ENCODE measurements at places on chromosomes 5 and 9. TPM values are rescaled to one million over a fixed set of nuclear protein-coding genes. Genes with fewer than 3 reads are reported as not detected.

CNTNAP3 gene
- 2.7 TPM for total RNA-seq

GRCh38 chr9:35826071-35826701 lies 2.3 kb downstream of the FAM221B start:
- no peak overlapping the region for H3K27ac ChIP-seq
- peak; percentile 38 for DNase-seq
- H3K27me3 ChIP-seq: no peaks in the 10 kb centered on the region
- no peak overlapping the region for H3K4me3 ChIP-seq

DNA sequence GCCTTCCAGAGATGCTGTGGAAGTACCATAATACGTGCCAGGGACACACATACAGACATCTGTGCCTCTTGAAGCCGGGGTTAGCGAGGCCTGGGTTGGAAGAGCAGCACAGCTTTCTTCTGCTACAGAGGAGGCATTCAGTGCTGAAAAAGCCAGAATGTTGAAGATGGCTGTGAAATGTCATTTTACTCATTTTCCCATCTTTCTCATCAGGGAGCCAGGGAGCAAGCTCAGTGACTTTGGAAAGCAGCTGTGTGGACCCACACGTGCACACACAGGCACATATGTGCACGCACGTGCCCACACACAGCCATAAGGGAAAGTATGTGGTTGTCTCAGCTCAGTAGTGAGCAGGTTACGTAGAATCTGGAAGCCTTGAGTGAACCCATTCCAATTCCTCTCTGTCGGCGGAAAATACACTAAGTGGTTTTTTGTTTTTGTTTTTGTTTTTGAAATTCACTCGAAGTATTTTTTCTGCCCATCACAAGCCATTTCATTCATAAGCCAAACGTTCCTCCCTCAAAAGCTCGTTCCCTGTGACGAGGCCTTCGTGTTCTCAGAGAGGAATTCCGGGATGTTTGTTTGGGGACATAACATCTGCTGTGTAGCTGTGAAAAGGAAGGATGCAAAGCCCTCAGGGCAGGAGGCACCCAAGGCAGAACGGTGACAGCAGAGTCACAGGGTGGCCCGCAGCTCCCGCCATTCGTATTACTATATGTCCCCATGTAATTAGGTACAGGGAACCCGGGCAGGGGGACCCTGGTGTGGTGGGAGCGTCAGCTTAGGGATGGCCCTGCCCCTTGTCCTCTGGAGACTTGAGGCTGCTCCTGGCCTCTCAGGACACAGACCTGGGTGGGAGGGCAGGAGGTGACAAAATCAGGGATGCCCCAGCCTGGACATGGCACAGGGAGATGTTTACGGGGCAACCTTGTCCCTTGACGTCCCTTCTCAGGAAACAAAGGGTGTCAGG lies 29.0 kb upstream of the ANKRD33B start:
- H3K36me3 ChIP-seq: no peaks in the 10 kb centered on the region
- no peak overlapping the region for H3K4me3 ChIP-seq
- no peaks in the 10 kb centered on the region for H3K27me3 ChIP-seq
- DNase-seq: no peak
- peaks cover 3% of the 10 kb centered on the region for H3K4me1 ChIP-seq

GRCh38 chr9:6216951-6217350 lies 1.3 kb downstream of the IL33 start:
- H3K36me3 ChIP-seq: no peaks in the 10 kb centered on the region
- no peak overlapping the region for H3K4me3 ChIP-seq
- H3K27ac ChIP-seq: no peak overlapping the region

DNA sequence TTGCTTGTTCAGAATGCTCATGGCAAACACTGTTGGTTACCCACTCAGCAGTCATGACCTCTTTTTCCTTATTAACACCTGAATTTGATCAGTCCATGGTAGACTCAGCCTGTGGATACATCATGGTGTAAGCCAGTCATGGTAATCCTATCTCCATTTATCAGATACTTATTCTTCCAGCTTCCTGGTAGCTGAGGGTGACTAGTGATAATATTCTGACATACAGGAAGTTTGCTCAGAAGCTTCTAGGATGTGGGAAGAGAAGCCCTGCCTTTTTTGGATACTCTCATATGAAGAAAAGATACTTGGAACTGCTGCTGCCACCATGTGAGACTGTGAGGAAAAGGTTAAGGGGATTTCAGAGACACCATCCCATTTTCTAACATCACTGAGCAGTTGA lies 7.3 kb downstream of the GDA start:
- H3K36me3 ChIP-seq: no peaks in the 10 kb centered on the region
- no peaks in the 10 kb centered on the region for H3K4me1 ChIP-seq
- H3K27ac ChIP-seq: no peak overlapping the region
- no peak overlapping the region for H3K4me3 ChIP-seq

SLC44A1 gene
- total RNA-seq: 46.9 TPM

NRARP gene
- 7.3 TPM for total RNA-seq

FBLL1 gene
- 3.3 TPM for total RNA-seq

GRCh38 chr5:170821257-170821800 lies 37.8 kb downstream of the GABRP start:
- no peaks in the 10 kb centered on the region for H3K27me3 ChIP-seq
- no peak overlapping the region for H3K27ac ChIP-seq
- no peaks in the 10 kb centered on the region for H3K36me3 ChIP-seq

DAPK1 gene
- total RNA-seq: 31.1 TPM

GRAMD2B gene
- total RNA-seq: 29.1 TPM

DNA sequence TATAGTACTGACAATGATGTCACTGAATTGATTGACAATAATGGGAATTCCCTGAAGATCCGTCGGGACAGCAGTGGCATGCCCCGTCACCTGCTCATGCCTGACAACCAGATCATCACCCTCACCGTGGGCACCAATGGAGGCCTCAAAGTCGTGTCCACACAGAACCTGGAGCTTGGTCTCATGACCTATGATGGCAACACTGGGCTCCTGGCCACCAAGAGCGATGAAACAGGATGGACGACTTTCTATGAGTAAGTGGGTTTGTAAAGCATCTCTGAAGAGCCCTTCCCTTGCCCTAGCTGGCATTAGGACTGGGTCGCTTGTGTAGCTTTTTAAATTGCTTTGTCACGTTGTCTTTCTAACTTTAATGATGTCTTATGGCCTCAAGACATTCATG lies 72.7 kb upstream of the WWC1 start:
- H3K36me3 ChIP-seq: no peaks in the 10 kb centered on the region
- no peak for DNase-seq
- peaks cover 4% of the 10 kb centered on the region for H3K4me1 ChIP-seq
- H3K4me3 ChIP-seq: no peak overlapping the region
- H3K27ac ChIP-seq: no peak overlapping the region

GRCh38 chr9:15333376-15333881 lies 26.4 kb upstream of the TTC39B start:
- no peaks in the 10 kb centered on the region for H3K27me3 ChIP-seq
- no peaks in the 10 kb centered on the region for H3K4me1 ChIP-seq
- H3K4me3 ChIP-seq: no peak overlapping the region
- no peak overlapping the region for H3K27ac ChIP-seq
- H3K36me3 ChIP-seq: no peaks in the 10 kb centered on the region

DNA sequence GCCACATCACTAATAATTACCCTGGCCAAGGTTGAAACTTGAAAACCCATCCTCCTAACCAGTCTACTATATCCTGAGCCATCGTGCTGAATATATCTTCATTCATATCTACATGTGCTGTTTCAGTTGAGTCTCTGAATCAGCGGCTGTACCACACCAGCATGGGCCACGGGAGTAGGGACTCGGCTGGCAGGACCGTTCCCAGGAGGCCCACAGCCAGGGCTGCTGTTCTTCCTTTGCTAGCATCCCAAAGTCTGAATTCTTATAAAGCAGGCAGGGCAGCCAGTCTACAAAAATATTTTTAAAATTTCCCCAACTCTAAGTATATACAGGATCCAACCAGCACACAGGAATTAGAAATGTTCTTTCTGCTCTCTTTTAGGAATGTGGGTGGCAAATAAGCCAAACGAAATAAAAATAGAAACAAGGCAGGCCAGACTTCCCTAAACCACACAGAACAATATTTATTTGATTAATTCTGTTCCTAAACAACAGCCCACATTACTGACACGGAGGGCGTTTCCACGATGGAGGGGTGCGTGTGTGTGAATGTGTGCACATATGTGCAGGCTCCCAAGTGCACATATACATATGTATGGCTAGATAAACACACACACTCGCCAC lies 42.8 kb upstream of the EQTN start:
- DNase-seq: no peak
- no peak overlapping the region for H3K4me3 ChIP-seq
- no peaks in the 10 kb centered on the region for H3K4me1 ChIP-seq
- H3K36me3 ChIP-seq: no peaks in the 10 kb centered on the region
- H3K27me3 ChIP-seq: peaks cover 3% of the 10 kb centered on the region

DNA sequence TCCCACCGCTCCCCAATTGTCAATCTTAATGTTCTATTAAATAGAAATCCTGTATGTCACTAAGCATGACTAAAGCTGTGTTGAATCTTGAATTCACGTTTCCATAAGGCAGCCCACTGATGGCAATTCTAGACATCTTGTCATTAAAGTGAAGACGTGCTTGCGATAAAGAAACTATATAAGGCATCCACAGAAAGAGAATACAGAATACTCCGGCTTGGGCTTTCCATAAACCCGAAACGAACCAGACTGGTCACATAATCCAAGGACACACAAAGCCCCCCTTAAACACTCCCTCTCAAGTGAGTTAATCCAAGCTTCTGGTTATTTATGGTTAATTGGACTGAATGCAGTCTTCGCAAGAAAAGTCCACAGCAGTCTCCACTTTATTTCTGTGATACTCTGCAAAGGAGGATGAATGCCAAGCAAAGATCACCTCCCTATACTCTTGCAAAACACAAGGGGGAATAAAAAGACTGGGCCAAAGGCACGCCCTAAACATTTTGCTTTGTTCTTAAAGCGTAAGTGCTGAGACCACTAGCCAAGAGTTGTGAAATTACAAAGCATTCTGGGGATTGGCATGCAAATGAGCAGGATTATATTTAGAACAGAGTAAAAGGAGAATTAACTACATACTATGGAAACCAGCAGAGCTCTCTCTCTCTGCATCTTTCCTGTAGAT lies 54.7 kb downstream of the DPYSL3 start:
- H3K36me3 ChIP-seq: no peaks in the 10 kb centered on the region
- peak; percentile 88 for DNase-seq
- no peaks in the 10 kb centered on the region for H3K27me3 ChIP-seq
- peaks cover 29% of the 10 kb centered on the region for H3K4me1 ChIP-seq
- peak overlapping the region; percentile 74 for H3K4me3 ChIP-seq

DNA sequence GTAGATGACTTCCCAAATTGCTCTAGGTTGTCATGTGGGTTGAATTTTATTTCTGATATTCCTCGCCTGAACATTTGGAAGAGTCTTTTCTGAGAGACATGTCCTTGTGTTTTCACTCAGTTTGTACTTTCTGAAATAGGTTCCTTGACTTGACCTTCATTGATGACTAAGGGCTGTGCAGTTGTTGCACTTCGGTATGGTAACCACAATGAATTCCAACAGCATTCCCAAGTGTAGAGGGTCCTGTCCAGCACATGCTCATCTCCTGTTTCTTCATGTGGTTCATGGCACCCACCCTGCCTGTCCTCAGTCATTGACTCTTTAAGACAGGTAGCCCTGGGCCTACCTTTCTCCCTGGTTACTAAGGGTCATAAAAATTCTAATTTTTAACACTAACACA lies 527.8 kb downstream of the MTRR start:
- no peak overlapping the region for H3K4me3 ChIP-seq
- no peaks in the 10 kb centered on the region for H3K4me1 ChIP-seq
- H3K27me3 ChIP-seq: no peaks in the 10 kb centered on the region
- no peaks in the 10 kb centered on the region for H3K36me3 ChIP-seq

DNA sequence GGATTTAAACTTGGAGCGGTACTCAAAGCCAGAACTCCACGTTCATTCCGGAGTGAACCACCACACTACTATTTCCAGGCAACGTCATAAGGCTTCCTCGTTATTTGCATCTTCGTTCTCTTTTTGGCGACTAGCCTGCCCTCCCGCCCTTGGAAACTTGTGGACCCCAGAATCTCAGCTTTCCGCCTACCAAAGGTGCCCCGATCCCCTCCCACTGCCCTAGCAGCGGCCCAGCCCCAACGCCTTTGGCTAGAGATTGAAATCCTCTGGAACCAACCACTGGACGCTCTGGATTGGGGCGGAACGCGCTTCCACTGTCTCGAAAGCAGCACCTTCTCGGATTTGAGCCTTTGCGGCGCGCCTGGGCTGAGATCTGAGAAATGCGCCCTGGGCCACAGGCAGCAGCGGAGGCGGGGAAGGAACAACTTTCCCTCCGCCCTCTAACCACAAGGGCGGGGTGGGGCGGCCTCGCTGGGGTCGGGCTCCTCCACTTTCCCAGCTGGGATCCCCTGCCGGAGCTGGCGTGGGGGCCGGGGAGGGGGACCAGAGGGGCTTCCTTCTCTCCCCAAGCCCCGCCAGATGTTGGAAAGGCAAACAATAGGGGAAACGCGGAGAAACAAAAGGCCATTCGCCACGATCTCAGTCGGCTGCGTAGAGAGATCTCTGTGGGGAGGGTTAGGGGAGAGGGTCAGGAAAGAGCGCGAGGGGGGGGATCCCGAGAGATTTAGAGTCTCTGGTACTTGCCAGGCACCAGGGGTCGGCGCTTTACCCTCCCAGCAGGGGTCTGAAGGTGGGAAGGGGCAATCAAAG lies 1.3 kb downstream of the MOB3B start:
- H3K27ac ChIP-seq: no peak overlapping the region
- no peaks in the 10 kb centered on the region for H3K36me3 ChIP-seq
- DNase-seq: peak; percentile 60
- H3K27me3 ChIP-seq: peaks cover 13% of the 10 kb centered on the region

DNA sequence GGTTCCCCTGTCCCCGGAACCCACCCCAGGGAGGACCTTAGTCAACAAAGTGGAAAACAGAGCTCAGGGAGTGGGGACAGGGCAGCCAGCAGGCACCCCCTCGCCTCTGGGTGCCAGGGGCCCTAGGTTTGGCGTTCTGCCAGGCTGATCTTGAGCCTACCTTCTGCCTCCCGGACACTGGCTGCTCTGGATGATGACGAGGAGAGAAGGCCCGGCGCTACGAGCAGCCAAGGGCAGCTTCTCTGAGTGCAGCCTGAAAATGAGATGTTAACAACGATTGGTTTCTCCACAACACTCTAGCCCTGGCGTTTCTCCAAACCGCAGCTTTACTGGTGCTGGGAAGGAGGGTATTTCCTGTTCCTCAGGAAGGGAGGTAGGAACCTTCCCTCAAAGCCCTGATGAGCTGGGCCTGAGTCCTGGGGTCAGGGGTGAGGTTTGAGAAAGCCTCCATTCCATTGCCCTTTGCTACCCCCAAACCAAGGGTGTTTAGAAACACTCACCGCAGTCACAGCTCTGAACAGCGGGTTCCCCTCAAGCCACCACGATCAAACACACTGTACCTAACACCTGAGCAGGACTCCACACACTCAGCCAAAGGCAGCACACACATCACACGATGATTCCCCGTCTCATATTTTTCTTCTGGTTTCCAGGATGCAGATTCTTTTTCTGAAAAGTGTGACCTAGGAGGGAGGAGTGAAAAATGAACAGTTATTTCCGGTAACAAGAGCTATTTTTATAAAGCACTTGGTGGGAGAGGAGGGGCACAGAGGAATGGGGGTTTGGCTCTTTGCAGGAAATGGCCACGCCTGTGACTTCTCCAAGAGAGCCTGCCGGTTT lies at the start of gene STING1:
STING1 (minus strand) TSS at position 709 of the 840 bp plus-strand sequence. CDS start 1,054 bp downstream, outside the sequence.
- peak; percentile 93 for DNase-seq
- peak within 1 kb of the TSS; percentile 67 for H3K4me3 ChIP-seq
- H3K36me3 ChIP-seq: no peaks in the 10 kb centered on the region
- H3K27me3 ChIP-seq: no peaks in the 10 kb centered on the region
- H3K4me1 ChIP-seq: peaks cover 23% of the 10 kb centered on the region
- peak within 1 kb of the TSS; percentile 94 for H3K27ac ChIP-seq

- no peaks in the 10 kb centered on the region for H3K36me3 ChIP-seq
- no peaks in the 10 kb centered on the region for H3K4me1 ChIP-seq
- H3K27ac ChIP-seq: no peak overlapping the region
- no peaks in the 10 kb centered on the region for H3K27me3 ChIP-seq
Observed at GRCh38 chr5:178298283-178298807, 65.7 kb upstream of the PHYKPL start.
